ENCODE measurements at places on chromosomes 1 and 21. TPM values are rescaled to one million over a fixed set of nuclear protein-coding genes. Genes with fewer than 3 reads are reported as not detected.

DNA sequence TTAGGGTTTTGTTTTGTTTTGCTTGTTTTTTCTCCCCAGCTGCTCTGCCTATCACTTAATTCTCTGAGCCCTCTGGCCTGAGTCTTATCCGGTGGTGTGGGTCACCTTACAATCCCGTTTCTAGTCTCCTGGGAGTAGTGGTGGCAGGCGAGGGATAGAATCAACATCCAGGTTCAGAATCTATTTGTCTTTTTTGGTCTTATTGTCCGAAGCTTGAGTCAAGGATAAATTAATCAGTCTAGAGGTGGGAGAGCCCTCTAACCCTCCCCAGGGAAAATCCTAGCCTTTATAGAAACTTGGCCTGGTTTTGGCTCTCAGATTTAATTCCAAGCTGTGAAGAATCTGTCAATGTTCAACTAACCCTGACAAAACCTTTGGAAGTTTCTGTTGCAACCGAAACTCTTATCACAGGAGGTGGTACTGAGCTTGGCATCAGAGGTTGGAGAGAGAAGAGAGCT, 246.3 kb downstream of the FGGY start:
- DNase-seq, result no peak

DNA sequence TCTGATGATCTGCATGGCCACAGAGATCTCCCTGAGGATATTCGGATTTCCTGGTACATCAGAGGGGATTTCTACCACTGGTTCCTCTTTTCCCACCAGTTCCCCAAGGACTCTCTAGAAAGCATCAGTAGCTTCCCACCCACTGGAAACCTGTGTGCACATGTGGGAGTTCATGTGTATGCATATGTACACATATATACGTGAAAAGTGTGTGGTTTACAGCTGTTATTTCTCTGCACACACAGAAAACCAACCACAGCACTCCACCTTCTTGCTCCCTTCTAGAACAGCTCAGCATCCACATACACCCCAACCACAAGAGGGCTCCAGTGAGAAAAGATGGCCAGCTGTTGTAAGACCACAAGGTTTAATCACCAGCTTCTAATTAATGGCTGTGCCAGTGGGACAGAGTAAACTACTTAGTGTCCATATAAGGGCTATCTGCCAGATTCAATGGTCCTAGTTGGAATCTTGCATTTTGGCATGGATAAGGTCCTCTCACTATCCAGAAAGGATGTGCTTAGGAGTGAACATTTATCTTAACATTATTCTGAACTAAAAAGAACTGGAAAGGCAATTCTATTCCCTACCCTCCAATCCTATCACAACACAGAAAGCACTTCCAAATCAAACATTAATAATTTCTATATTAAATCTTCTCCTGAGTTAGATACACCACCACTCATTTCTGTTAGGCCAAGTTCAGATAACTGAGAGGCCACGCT, 24.1 kb downstream of the GPR3 start:
- peak; percentile 53 for DNase-seq

The SH2D1B gene
- total RNA-seq, result not detected

GRCh38 chr1:6807782-6808181, 22.5 kb downstream of the CAMTA1 start:
- DNase-seq, result no peak

The C1orf116 gene
- total RNA-seq, result 0.31 TPM

- DNase-seq, result no peak
These were observed 41.6 kb downstream of the MFSD2A start for GRCh38 chr1:39996396-39997004.

The HES2 gene
- total RNA-seq, result not detected

GRCh38 chr1:64966158-64966971, at the start of gene JAK1:
Gene JAK1 (minus strand): TSS chr1:64966549. CDS start chr1:64886264, 80,285 bp downstream.
- DNase-seq, result peak; percentile 95

GRCh38 chr1:247845693-247846017, 4.0 kb upstream of the OR11L1 start:
- DNase-seq, result no peak

- DNase-seq, result no peak
These were observed 70.4 kb upstream of the TTLL7 start for GRCh38 chr1:84069236-84069845.

GRCh38 chr1:31216016-31216415, 23.7 kb downstream of the NKAIN1 start:
- no peak for DNase-seq

The SHISAL2A gene
- total RNA-seq, result 21.3 TPM

The OR2L8 gene
- 0.36 TPM for total RNA-seq

DNA sequence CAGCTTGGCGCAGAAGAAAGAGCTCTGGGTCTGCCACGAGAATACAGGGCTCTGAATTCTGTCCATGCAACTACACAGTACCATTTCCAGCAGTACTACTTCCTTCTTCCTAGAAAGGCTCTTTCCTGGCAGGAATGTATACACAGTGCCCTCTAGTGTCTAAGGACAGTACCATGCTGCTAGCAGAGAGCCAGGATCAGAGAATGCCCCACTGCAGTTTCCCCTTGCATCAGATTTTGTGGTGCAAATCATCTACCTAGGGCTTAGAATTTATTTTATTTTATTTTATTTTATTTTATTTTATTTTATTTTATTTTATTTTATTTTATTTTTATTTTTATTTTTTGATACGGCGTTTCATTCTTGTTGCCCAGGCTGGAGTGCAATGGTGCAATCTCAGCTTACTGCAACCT, 50.8 kb downstream of the PAX7 start:
- DNase-seq, result peak; percentile 17

DNA sequence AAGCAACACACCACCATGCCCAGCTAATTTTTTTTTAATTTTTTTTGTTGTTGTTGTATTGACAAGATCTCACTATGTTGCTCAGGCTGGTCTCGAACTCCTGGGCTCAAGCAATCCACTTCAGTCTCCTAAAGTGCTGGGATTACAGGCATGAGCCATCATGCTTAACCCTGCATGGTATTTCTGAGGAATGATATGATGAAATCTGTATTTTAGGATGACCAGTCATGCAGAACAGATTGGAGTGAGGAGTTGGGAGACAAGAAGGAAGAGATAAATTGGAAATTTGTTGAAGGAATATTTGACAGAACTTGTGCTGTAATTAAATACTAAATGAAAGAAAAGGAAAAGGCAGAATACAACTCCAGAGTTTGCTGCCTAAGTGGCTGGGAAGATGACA, 4.7 kb upstream of the NDUFS5 start:
- DNase-seq, result no peak

DNA sequence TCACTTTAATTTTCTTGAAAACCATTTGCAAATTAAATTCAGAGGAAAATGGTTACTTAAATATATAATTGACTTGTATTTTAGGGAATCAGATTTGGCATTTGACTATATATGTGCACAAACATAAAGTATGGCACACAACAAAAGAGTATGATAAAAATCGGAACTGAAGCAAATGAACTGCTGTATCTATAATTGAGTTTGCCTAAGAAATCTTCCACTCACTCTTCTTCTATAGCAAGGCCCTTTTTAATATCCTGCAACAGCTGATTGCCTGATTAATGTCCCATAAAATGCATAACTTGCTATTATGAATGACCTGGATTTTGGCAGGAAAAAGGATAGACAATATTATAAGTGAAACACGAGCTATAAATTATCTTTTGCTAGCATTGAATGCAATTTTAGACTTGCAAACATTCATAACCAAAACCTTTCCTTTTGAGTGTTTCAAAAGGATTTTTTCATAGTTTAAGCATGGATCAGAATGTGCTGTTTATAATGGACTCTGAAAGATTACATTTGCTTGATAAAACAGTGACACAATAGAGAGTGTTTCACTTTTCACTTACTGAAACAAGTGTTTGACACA, 2204.3 kb downstream of the MRPL39 start:
- DNase-seq, result no peak

The S100A2 gene
- not detected for total RNA-seq

The OR2AK2 gene
- 0.62 TPM for total RNA-seq

The NRAS gene
- 46.0 TPM for total RNA-seq

DNA sequence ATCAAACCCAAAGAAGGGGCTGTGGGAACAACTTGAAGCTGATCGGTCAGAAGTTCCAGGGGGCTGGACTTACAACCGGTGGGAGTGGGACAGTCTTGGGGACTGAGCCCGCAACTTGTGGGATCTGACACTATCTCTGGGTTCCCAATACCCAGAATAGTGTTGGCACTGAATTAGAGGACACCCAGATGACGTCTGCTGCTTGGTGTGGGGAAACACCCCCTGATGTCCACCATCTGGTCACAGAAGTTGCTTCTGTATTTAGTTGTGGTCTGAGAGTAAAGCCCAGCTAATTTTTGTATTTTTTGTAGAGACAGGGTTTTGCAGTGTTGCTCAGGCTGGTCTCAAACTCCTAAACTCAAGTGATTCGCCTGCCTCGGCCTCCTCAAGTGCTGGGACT, 28.8 kb downstream of the SERBP1 start:
- no peak for DNase-seq

- no peak for DNase-seq
These were observed 8.3 kb upstream of the TINAGL1 start for GRCh38 chr1:31567956-31568570.

DNA sequence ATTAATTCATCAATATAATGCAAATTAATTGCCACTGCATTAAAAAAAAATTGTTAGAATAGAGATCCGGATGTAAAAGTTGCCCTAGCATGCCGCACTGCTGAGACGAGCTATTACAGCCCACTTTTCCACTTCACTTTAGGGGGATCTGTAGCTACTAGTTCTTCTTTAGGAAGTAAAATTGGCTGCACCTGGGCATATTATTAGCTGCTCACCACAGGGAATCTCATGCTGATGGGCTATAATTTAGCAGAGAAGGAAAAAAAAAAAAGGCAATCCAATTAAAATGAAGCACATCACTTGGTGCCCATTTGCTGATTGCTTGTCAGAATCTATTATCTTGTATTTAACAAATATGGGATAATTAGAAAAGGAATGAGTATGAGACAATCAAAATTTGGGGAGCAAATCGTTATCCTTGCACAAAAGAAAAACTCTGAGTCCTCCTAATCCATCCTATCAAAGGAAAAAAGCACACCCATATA, 233.4 kb downstream of the DSCAM start:
- no peak for DNase-seq

- DNase-seq, result no peak
These were observed 127.5 kb upstream of the C1orf174 start for GRCh38 chr1:4027492-4028138.

The CDA gene
- not detected for total RNA-seq

- DNase-seq, result no peak
These were observed 11.1 kb upstream of the FABP3 start for GRCh38 chr1:31383967-31384366.

The BNIPL gene
- 0.47 TPM for total RNA-seq

DNA sequence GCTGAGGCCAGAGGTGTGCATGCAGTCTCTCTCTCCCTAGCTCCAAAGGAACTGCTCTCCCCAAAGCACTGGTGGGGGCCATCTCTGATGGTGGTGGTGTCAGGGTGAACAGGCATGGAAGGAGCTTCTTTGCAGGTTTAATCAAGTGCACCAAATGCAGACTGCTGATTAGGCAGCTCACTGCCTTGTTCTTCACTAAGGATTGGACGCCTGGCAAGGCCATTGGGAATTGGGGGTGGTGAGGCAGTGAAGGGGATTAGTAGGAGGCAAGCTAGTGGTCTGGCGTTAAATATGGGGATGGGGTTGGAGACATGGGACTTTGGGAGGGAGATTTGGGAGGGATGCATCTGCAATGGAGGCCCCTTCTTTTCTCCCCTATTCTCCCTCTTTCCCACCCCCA, 1.5 kb downstream of the CACNA1E start:
- DNase-seq, result no peak

- peak; percentile 71 for DNase-seq
These were observed 101.3 kb downstream of the IER5 start for GRCh38 chr1:181189691-181190363.

The APCS gene
- not detected for total RNA-seq

The SLC25A34 gene
- total RNA-seq, result 2.2 TPM

DNA sequence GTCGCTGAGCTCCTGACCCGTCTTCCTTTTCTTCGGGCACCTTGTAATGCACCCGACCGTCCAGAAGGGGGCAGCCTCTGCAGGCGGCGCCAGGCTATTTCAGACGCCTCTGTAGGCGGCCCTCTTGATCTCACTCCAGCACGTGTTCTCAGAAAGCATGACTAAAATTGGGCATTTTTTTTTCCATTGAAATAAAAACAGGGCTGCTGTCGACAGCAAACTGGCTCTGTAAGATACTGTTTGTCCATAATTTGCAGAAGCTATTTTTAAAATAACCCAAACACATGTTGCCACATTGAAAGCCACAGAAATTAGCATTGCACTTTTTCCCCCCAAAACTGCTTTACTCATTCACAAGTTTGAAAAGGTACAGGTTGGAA, 78.0 kb downstream of the STUM start:
- peak; percentile 85 for DNase-seq

- no peak for DNase-seq
These were observed 100.2 kb downstream of the HMCN1 start for GRCh38 chr1:185834371-185834905.

DNA sequence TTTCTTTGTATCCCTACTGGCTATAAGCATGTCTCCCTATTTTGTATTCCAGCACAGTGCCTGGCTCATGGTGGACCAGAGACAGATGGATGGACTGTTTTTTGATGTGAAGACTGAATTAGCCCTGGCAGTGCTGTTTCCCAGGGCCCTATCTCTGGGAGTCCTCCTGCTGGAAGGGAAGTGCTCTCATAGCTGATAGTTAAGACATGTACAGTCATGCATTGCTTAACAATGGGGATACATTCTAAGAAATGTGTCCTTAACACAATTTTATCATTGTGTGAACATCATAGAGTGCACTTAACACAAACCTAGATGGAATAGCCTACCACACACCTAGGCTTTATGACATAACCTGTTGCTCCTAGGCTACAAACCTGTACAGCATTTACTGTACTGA, 21.1 kb downstream of the TLCD4 start:
- DNase-seq, result no peak

The IFI44L gene
- total RNA-seq, result 3.7 TPM

GRCh38 chr21:45180246-45180599, 105.8 kb downstream of the ADARB1 start:
- DNase-seq, result no peak

DNA sequence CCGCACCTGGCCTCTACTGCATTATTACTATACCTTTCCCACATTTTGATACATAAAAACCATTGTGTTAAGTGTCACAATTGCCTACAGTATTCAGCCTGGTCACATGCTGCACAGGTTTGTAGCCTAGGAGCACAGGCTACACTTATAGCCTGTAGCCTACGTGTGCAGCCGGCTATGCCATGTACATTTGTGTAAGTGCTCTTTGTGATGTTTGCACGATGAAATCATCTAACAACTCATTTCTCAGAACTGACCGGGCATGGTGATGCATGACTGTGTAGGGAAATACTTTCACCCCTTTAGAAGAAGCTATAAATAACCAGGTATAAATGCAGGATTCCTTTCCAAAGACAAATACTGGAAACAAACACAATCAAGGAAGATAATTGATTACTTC, 12.1 kb downstream of the ERG start:
- no peak for DNase-seq

DNA sequence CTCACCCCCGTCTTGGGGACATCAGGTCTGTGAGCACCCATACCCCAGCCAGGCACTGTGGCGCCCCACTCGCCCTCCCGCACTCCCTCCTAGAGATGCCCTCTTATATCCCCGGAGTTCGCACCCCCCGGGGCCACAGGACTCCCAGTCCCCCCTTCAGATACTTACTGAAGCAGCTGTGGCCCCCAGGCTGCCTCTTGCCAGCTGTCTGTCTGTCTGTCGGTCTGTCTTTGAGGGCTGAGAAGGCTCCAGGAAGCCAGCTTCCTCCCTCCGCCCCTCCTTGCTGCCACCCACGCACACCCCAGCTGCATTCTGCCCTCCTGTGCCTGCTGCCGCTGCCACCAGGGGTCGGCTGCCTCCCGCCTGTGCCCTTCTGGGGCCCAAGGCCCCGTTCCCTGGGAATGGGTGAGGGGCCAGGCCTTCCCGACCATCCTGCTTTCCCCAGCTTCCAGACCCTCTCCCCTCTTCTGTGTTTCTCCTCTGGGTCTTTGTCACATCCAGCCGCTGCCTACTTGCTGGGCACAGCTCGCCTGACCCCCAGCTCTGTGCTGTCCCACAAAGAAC, at the start of gene PTPN7:
TSS of gene PTPN7 (minus strand) at position 226 of the 564 bp plus-strand sequence. CDS start 1,200 bp downstream, outside the sequence.
- peak; percentile 86 for DNase-seq
